Regular cardiac myocyte (primary cell): ENCODE measurements at places on chromosomes 5 and 9. TPM values are rescaled to one million over a fixed set of nuclear protein-coding genes. Genes with fewer than 3 reads are reported as not detected.

Gene DNAH5
- total RNA-seq = 0.38 and 1.4 TPM in 2 replicates

Gene CD274
- 6.5 and 19.7 TPM in 2 replicates for total RNA-seq

Gene KCNV2
- total RNA-seq = not detected in 2 replicates

Gene LOX
- total RNA-seq = 179 and 324 TPM in 2 replicates

Gene ACTBL2
- total RNA-seq = under 0.01 and 0.19 TPM in 2 replicates

Gene KIF3A
- 11.6 and 11.9 TPM in 2 replicates for total RNA-seq

Gene SPDL1
- 35.2 and 66.5 TPM in 2 replicates for total RNA-seq

Gene SLCO6A1
- total RNA-seq = not detected in 2 replicates

Gene TMEM174
- not detected in 2 replicates for total RNA-seq

Gene AFF4
- total RNA-seq = 34.7 and 43.1 TPM in 2 replicates

Gene SLC30A5
- total RNA-seq = 68.8 and 89.3 TPM in 2 replicates

Gene EQTN
- not detected in 2 replicates for total RNA-seq

Gene SRP19
- 65.4 and 118 TPM in 2 replicates for total RNA-seq

Gene SYK
- total RNA-seq = 0.28 TPM in 1 of 2 replicates, not detected in the other

Gene WASHC1
- 3.8 and 4.8 TPM in 2 replicates for total RNA-seq

Gene PTPN3
- total RNA-seq = 2.3 and 3.5 TPM in 2 replicates

Gene SNCAIP
- total RNA-seq = 0.19 and 0.85 TPM in 2 replicates

Gene TUSC1
- 8.4 and 11.0 TPM in 2 replicates for total RNA-seq

Gene OR13J1
- total RNA-seq = not detected in 2 replicates

Gene SMIM33
- under 0.01 TPM in 1 of 2 replicates, not detected in the other for total RNA-seq

Gene PCDHGA1
- 0.38 and 1.4 TPM in 2 replicates for total RNA-seq

Gene SMIM3
- total RNA-seq = 123 and 182 TPM in 2 replicates

Gene CTSV
- total RNA-seq = under 0.01 and 0.38 TPM in 2 replicates
